ENCODE measurements at places on chromosomes 11 and 22. TPM values are rescaled to one million over a fixed set of nuclear protein-coding genes. Genes with fewer than 3 reads are reported as not detected.

DNA sequence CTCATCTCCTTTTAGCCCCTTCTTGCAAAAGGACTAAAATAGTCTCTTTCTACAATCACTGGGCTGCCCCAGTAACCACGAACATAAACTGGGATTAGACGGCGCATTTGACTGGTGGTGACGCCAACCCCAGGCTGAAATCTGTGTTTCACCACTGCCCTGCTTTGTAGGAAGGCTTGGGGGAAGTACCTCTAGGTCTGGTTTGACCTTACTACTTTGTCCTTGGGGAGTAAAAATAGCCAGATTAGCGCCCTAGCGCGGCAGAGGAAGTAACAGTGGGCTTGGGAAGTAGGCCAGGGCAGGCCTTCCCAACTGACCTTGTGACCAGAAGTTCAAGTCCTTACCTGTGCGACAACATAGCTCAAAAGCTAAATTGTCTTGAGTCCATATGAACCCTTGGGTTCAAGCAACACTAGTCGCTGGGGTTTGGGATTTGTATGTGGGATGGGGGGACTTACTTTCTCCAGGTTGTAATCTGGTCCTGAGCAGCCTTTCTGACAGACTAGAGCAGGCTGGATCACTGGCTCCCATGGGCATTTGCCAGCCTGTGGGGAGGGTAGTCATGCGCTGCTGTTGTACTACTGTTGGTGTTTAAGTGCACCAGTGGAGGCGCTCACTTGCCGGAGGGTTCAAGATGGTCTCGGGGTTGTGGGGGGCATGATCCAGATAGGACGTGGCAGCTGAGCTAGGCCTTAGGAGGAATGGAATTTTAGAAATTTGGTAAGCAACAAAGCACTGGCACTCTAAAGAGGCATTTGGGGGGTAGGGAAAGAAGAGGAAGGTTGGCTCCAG lies 953 bp upstream of the PACS1 start:
- no peak for DNase-seq

DNA sequence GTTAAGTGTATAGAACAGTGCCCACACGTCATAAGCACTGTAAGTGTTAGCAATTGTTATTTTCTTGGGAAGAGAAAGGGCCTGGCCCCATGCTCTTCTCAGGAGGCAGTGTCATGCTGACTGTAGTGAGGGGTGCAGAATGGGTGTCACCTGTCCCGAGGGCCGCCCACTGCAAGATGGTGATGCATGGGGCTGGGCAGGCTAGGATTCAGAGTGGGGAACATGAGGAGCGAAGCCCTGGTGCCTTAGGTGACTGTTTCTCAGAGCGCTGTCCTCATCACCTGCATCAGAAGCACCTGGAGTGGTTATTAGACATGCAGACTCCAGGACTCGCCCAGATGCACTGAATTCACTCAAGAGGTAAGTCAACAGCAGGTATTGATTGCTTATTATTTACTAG lies 101.0 kb upstream of the PARVA start:
- no peak for DNase-seq

DNA sequence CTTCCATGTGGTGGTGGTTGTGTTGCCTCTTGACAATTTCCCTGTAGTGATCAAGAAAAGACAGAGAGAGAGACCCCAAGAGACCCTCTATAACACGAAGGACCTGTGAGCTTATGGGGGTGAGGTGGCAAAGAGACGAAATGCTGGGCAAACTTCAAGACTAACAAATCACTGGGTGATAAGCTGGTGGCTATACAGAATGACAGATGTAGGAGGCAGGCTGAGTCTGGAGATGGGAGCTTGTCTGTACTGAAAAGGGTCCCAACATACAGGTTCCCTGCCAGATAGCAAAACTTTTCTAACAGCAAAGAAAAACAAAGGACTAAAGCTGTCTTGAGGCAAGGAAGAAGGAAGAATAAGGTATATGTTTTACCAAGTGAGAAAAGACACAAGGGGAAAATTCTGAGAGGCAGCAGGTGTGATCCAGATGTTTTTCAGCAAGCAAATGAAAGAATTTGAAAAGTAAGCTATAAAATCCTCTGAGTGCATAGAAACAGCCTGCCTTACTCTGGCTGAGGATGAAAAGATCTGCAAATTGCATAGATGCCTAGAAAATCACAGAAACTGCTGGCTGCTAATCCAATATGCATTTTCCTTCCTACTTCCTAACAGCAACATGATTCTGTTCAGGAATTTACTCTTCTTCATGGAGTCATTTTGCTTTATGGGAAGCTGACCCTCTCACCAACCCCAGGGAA lies 21.9 kb upstream of the LYVE1 start:
- no peak for DNase-seq

MPPED2 gene
- total RNA-seq = 6.3 TPM

DDIAS gene
- total RNA-seq = 0.79 TPM

MS4A8 gene
- total RNA-seq = not detected
